ENCODE measurements at places on chromosomes 16 and 17.

- DNase-seq = no peak
Observed at GRCh38 chr17:3710951-3711383, 12.7 kb upstream of the HASPIN start.

DNA sequence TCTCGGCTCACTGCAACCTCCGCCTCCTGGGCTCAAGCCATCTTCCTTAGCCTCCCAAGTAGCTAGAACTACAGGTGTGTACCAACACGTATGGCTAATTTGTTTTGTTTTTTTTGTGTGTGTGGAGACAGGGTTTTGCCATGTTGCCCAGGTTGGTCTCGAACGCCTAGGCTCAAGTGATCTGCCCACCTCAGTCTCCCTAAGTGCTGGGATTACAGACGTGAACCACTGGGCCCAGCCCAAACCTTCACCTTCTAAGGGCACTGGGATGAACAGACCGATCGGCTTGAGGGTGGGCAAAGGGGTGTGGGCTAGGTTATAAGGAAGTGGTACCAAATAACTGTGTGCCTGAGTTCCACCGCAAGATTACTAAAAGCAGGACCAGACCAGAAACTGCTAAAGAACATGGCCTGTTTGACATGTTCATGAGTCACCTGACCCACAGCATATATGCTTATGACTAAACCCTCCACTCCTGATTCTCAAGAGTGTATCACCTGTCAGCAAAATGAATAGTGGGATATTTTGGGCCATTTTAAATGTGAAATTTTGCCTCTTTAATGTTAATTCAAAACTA lies 8.1 kb downstream of the TMEM97 start:
- DNase-seq = no peak

DNA sequence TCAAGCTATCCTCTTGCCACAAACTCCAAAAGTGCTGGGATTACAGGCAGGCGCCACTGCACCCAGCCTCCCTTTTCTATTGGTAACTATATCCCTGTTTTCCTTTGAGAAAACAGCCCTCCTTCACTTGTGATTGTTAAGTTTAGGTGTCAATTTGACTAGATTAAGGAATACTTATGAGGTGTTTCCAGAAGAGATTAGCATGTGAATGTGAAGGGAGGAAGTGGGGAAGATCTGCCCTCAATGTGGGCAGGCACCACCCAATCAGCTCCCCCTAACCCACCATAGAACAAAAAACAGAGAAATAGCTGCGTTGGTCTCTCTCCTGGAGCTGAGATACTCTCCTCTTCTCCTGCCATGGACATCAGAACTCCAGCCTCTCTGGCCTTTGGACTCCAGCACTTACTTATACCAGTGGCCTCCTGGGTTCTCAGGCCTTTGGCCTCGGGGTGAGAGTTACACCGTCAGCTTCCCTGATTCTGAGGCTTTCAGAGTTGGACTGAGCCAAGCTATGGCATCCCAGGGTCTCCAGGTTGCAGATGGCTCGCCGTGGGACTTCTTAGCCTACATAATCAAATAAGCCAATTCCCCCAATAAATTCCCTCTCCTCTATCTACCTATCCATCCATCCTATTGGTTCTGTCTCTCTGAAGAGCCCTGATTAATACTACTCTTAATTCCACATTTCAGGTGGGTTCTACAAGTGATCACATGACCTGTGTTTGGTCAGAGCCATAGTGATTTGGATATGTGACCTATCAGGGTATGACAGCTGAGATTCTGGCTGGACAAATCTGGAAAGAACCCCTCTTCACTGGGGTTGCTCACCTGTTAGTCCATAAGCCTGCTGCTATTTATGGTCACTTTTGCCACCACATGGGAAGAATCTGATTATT lies 12.0 kb upstream of the STAT3 start:
- no peak for DNase-seq

DNA sequence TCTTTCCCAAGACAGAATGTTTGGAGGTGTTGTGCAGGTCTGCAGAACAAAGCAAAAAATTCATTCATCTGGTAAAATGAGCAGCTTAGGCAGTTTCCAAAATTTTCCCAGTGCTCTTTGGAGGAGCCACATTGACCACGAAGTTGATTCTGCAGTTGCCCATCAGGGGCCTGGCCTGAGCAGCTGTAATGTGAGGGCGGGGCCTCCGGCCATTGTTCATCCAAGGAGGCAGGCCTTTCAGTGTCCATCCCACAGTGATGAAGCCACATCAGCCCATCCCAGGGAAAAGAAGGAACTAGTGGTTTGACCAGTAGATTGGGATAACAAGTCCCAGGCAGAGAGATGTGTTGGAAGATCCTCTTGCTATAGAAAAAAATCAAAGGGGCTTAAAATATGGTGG lies 10.1 kb downstream of the UBFD1 start:
- DNase-seq = no peak

DNA sequence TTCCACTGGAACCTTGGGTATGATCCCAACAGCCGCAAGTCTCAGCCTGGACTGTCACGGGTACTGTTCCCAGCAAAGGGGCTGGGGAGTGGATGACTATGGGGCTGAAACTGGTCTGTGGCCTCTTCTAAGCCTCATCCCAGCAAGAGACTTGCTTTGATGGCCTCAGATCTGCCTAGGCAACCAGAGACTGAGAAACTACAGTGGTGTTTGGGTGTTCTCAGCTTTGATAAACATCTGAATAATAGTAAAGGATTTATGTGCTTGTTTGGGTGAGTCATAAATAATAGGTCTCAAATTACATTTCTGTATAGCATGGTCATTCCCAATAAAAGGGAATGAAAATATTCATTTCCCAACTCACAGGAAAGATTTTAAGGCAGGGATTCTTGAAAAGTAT lies 30.2 kb upstream of the ULK2 start:
- no peak for DNase-seq

All from nucleus accumbens (tissue), 56 donors.